ENCODE measurements at places on chromosomes 11 and 22.
A peak's percentile ranks its signal among the peaks of the same experiment; 100 is the strongest.

GRCh38 chr11:130301002-130301401, 13.7 kb downstream of the ZBTB44 start:
- DNase-seq: no peak

- DNase-seq: no peak
Measured at GRCh38 chr11:129943036-129943435, 47.7 kb upstream of the NFRKB start.

- DNase-seq: no peak
Measured at GRCh38 chr11:117855912-117856651, 20.4 kb downstream of the FXYD6 start.

- DNase-seq: no peak
Measured at GRCh38 chr22:11627798-11628650, 3900.0 kb upstream of the OR11H1 start.

- no peak for DNase-seq
Measured at GRCh38 chr11:91373497-91373896, 851.1 kb upstream of the FAT3 start.

DNA sequence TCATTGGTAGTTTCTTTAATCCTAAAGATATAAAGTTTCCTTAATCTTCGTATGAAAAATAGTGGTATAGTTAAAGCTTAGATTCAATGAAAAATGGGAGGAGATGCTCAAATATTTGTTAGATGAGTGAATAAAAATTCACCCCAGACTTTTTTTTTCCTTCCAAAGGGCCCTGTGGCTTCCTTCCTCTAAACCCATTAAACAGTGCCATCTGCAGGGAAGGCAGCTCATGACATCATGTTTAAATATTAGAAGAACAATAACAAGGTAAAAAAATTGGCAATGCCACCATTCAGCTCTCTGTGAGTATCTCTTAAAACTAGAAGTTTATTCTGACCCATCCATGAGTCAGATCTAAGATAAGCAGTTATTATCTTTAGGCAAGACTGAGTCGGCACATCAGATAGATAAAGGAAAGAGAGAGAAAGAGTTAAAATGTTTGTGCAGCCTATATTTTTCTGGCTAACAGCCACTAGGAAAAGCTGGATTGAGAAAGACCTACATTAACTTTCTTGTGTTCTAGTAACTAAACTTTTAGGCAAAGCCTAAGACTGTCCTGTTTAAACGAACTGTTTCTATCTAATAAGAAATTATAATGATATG, 19.1 kb upstream of the OOSP1 start:
- DNase-seq: peak; percentile 7

DNA sequence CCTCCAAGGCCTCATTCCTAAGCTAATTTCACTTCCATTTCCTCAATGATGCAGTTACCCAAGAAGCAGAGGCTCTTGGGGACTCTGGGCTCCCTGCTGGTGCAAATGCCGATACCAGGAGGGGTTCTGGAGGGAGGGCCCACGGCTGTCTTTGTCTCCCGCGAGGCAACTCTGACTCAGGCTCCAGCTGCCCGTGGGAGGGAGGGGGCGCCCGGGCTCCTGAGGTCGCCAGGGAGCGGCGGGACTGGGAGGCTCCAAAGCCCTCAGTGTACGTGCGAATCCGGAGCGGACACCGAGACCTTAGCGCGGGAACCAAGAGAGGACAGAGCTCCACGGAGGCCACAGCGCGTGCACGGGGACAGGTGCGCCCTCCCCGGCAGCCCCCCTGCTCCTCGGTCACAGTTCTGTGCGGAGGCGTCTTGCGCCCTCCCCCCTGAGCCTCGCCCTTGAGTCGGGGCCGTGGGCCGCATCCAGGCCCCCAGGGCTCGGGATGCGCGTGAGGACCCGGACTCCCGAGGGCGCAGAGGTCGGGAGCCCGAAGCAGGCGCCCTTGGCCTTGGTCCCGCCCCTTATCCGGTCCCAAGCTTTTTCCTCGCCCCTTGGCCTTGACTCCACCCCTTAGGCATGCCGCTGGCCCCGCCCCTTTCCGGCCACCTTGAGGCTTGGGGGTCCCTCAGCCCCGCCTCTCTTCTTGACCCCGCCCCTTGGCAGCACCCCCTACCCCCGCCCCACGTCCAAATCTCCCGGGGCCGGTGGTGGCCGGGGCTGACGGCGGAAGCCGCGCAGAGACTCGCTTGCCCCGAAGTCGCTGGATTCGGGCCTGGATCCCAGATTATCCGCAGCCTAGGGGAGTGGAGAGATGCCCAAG, 4.7 kb upstream of the SHISA8 start:
- no peak for DNase-seq

DNA sequence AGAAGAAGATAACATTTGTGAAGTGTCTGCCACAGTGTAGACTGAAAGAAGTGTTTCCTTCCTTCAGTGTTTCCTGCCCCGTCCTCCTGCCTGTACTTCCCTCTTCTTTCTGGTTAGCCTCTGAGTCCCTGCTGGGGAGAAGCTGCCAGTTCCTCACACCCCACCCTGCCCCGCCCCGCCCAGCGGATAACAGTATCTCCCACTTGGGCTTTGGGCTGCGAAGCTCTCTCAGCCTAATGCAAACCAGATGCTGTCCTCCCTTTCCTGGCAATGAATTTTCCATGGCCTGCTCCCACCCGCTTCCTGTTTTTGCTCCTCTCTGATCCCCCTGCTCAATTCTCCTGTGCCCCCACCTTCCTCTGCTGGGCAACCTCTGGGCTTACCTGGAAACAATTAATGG, 5.2 kb upstream of the RAB3IL1 start:
- no peak for DNase-seq

- no peak for DNase-seq
Measured at GRCh38 chr22:46203601-46203980, 46.5 kb downstream of the CDPF1 start.

- no peak for DNase-seq
Measured at GRCh38 chr11:63847363-63847762, 8.5 kb downstream of the MARK2 start.

DNA sequence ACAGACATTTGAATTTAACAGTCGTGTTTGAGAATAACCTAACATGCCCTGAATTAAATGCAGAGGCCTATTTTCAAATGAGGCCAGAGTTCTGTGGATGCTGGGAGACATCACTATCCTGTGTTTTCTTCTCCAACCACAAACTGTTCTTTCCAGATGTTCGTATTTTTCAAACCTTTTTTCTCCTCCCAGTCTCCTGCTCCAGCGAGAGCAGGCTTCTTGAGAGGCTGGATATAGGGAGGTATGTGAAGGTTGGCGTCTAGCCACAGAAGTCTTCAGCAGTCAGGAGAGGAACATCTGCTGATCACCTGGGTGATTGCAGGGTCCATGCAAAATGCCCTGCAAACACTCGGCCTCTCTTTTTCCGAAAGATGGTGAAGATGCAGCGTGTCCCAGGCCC, 126.3 kb downstream of the C11orf91 start:
- DNase-seq: no peak

DNA sequence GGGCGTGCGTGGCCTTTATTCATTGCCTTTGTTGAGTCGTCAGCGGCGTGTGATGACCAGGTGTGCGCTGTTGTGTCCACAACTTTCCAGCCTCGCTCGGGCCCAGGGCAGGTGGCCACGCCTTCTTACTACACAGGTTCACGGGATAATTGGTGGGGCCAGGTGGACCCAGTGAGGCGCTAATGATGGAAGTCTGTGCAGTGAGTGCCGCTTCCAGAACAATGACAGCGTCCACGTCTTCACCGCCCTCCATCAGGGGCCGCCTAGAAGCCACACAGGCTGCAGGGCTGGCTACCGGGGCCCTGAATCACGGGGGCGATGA, 1197.3 kb downstream of the BRD1 start:
- DNase-seq: no peak

DNA sequence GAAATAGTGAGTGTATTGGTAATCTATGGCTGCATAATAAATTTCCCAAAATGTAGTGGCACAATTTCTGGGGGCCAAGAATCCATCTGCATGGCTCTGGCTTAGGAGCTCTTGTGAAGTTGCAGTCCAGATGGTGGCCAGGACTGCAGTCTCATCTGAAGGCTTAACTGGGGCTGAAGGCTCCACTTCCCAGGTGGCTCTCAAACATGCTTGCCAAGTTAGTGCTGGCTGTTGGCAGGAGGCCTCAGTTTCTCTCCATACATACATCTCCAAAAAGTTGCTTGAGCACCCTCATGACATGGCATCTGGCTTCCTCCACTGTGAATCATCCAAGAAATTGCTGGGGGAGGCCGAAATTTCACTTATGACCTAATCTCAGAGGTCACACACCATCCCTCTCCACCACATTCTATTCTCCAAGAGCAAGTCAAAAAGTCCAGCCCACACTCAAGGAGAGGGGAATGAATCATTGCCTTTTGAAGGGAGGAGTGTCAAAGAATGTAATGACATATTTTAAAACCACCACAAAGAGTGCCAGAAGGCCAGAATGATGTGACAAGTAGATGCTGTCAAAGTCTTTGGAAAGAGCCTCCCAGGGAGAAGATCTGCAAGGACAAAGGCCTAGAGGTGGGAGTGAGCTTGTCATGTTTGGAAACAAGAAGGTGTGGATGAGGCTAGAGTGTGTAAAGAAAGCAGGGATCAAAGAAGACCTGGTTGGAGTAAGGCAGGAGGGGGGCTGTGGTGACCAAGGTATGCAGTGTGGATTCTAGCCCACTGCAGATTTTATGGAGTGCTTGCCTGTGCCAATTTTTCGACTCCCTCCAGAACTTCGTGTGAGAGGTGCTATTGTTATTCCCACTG, 566.2 kb downstream of the MIAT start:
- peak; percentile 49 for DNase-seq

DNA sequence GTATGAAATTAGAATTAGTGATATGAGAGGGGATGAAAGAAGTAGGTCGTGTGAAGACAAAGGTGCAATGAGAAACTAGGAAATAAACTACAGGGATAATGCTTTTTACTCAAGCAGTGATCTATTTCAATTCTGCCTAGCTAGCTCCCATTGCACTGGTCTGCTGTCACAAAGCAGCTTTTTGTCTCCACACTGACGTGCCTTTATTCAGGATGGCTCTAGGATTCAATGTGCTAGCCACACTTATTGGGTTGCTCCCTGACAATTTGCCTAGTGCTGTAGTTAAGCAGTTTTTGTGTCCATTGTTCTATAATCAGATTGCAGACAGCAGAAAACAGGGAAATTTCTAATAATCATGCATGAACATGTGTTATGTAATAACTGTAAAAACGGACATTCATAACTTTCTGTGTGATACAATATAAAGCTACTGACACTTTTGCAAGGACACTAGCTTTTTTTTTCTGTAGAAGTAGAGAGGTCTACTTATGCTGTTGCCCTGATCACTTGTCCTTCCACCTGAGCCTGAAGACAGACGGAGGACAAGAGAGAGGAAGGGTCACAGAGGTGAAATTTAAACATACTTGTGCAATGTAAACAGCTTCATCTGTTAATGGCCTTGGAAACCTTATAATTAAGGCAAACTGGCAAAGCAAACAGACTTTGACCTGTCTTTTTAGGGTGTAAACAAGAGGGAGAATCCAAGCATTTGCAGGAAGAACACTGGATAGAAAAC, 269.6 kb downstream of the LRRC4C start:
- DNase-seq: no peak

DNA sequence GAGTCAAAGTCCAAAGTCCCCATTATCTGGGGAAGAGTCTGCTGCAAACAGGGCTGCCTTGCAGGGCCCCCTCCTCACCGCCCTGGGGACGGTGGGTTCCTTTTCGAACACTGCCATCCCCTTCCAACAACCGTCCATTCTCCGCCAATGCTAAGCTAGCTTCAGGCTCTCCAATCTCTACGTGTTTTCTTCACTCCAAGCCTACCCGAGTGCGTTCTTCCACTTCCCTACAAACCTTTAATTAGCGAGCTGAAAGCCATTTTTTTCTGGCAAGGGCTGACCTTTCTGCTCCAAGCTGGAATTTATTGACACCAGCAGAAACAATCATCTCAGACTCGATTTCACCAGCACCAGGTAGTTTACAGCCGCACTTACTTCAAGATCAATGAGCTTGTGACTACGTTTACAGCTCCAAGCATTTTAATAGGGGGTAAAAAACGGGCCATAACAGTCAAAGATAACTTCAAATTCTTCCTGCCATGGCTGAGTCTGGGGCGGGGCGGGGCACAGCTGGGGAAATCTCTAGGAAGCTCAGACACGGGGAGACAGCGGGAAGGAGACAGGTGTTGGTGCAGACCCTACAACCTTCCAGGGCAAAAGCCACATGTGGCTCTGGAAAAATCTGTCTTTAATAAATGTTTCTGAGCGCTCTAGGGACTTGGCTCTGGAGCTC, 82.2 kb downstream of the PHF21B start:
- DNase-seq: no peak

All from HTR-8/SVneo (cell line).